Mesenteric fat pad (tissue), 1 donor: ENCODE measurements at places on chromosomes 5 and 9. TPM values are rescaled to one million over a fixed set of nuclear protein-coding genes. Genes with fewer than 3 reads are reported as not detected.

The KIF24 gene
- 0.45 TPM for total RNA-seq

The SELENOP gene
- total RNA-seq: 807 TPM

The EFNA5 gene
- 9.2 TPM for total RNA-seq

DNA sequence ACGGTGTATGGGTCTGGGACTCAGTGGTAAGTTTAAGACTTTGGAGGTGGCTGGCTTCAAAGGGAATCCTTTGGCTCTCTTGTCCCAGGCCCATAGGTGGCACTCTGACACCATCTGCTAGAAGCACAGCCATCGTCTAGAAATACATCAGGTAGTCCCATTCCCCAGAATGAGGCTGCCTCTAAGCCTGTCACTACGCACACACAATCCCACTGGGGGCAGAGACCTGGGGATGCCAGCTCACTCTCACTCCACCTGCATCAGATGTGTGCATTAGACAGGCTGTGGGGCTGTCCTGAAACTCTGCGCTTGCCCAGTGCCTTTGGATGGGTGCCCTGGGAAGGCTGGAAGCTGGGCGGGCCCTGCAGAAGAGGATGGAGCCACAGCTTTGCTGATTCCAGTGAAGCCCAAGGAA lies 127.5 kb upstream of the PANK3 start:
- DNase-seq: no peak

DNA sequence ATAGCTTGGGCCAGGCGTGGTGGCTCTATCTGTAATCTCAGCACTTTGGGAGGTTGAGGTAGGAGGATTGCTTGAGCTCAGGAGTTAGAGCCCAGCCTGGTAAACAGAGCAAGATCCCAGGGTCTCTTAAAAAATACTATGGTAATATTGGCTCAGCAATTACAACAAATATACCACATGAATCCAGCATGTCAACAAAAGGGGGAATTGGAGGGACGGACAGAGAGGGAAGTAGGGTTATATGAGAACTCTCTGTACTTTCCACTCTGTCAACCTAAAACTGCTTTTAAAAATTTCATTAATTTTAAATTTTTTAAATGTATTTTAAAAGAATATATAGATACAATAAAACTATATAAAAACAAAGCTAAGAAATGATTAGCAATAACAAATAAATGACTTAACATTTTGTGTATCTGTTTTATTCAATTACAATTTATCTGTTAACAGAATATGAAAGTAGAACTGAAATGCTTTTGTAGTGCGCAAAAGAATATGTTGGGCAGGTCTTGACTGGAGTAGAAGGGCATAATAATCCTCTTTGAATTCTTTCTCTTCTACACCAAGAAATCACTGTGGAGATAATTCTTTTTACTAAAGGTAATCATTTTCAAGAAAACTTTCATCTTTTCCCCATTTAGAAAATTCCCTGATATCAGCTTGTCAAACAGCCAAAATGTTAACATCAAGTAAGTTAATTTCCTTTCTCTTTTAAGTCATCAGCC lies 12.9 kb upstream of the CDC42SE2 start:
- no peak for DNase-seq

DNA sequence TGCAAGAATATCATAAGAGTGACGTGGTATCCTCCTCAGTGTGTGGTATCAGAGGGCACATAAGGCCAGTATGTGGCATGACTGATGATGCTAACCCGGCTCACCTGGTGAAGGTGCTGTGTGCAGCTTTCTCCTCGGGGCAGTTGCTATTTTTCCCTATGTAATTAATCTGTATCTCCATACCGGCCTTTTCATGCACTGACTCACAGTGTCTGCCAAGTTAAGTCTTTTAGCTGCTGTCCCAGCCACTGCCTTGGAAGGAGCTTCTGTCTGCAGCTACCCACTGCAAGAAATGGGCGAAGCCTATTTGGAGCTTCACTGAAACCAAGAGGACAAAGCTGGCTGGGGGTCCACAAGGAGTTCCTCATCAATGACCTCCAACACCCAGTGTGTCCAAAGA lies 46.0 kb downstream of the NXNL2 start:
- no peak for DNase-seq

GRCh38 chr9:112846528-112847488 lies 43.9 kb downstream of the SLC46A2 start:
- DNase-seq: no peak

GRCh38 chr9:116700882-116701865 lies 14.1 kb downstream of the TRIM32 start:
- DNase-seq: no peak

DNA sequence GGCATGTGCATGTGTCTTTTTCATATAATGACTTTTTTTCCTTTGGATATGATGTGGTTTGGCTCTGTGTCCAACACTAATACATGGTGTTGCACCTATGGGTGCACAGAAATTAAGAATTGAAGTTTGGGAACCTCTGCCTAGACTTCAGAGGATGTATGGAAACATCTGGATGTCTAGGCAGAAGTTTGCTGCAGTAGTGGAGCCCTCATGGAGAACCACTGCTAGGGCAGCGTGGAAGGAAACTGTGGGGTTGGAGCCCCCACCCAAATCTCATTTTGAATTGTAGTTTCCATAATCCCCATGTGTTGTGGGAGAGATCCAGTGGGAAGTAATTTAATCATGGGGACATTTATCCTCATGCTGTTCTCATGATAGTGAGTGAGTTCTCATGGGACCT lies 235.0 kb upstream of the TRPC7 start:
- no peak for DNase-seq
